Skin of body (tissue), 3 donors: ENCODE measurements at places on chromosomes 6 and 20. TPM values are rescaled to one million over a fixed set of nuclear protein-coding genes. Genes with fewer than 3 reads are reported as not detected.

CASS4 gene
- total RNA-seq, result 0.89 TPM

GLP1R gene
- total RNA-seq, result 0.10 TPM

SLC22A7 gene
- total RNA-seq, result not detected

POM121L2 gene
- not detected for total RNA-seq

TCF21 gene
- total RNA-seq, result not detected

C20orf144 gene
- not detected for total RNA-seq

HAO1 gene
- total RNA-seq, result not detected

MICA gene
- 7.0 TPM for total RNA-seq

GRCh38 chr6:37222992-37223391 is 34.6 kb upstream of the TBC1D22B start:
- DNase-seq, result no peak

DNA sequence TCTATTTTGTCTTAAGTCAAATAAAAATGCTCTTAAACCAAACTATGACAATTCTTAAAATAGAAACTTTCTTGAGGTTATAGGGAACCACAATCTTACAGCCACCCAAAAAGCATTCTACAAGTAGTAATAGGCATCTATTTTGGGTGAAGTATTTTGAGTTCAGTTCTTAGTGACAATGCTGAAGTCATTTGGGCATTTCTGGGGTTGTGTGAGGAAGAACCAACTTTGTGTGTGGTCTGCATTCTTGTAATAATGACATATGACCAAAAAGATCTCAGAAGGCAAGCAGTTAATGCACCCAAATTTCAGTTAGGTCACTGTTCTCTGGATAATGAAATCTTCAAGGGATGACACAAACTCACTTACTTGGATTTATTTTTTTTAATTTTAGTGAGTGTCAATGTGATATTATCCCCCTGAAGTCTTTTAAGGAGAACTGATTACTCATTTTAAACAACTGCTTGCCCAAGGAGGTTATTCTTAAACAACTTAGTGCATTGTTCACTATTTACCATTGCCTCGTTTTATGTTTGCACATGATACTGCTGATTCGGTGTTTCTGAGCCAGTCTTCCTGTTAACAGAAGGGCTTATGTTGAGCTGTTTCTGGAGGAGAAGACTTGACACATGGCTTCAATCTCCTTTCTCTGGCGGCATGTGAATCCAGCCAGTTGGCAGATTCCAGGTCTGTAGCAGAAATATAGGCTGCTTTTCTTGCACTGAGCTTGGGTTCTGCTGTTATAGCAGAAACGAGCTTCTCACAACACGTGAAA is 618.9 kb downstream of the BCKDHB start:
- DNase-seq, result no peak

DNA sequence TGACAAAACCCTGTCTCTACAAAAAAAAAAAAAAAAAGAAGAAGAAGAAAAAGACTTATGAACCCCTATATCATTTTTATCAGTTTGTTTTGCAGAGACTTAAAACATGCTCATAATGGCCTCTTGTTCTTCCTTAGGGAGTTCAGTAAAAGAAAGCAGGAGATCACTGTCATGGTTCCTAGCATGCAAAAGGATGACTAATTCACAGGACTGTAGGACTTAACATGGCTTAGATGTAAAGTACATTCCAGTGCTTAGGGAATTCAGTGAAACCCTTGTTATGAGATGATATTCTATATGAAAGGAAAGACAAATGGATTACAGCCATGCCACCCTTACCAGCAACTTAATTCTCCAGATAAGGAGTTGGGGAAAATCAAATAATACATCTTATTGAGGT is 29.5 kb downstream of the EEF1A1 start:
- DNase-seq, result no peak

GRCh38 chr6:152472325-152472724 is 164.8 kb downstream of the SYNE1 start:
- DNase-seq, result no peak

GRCh38 chr6:89970609-89971337 is 76.5 kb downstream of the GJA10 start:
- DNase-seq, result peak; percentile 44

DNA sequence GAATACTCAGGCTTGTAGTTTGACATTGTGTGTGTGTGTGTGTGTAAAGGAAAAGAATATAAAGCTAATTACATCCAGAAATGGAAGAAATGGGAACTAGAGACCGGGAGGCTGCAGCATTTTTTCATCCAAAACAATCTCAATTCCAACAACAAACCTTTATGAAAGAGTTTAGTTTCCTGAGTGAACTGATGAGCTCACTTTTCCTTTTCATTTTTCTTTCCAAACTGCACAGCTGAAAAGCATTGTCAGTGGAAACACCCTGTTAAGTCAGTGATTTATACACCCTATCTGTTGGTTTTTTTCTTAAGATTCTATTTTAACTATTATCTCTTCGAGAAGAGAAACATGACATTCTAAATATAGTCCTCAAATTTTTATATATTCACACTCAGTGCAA is 130.9 kb downstream of the RFPL4B start:
- DNase-seq, result peak; percentile 93

GRCh38 chr6:11110921-11111768 is at the start of gene ERVFRD-1:
Gene ERVFRD-1 (minus strand): TSS chr6:11111725. CDS start chr6:11105310, 6,415 bp downstream.
- DNase-seq, result no peak

DNA sequence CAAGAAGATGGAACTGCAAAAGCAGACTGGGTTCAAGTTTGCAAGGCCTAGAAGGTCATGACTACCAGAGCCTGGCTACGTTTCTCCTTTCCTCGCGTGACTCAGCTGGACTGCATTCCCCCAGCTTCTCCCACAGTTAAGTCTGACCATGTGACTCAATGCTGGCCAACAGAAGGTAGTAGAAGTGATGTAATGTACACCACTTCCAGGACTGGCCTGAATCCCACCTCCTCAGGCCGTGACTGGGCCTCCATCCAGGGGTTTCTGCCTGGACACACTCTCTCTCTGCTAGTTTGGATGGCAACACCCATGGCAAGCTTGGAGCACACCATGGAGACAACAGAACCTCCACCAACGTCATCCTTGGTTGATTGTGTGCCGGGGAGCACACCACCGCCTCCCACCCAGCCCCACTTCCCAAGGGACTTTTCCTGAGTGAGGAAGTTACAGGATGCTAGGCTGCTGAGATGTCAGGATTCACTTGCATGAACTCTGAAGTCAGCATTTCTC is 112.0 kb upstream of the CDYL start:
- peak; percentile 9 for DNase-seq

GRCh38 chr6:53306819-53307347 is 41.9 kb downstream of the ELOVL5 start:
- DNase-seq, result no peak
